ENCODE measurements at places on chromosomes 12 and 14.

DNA sequence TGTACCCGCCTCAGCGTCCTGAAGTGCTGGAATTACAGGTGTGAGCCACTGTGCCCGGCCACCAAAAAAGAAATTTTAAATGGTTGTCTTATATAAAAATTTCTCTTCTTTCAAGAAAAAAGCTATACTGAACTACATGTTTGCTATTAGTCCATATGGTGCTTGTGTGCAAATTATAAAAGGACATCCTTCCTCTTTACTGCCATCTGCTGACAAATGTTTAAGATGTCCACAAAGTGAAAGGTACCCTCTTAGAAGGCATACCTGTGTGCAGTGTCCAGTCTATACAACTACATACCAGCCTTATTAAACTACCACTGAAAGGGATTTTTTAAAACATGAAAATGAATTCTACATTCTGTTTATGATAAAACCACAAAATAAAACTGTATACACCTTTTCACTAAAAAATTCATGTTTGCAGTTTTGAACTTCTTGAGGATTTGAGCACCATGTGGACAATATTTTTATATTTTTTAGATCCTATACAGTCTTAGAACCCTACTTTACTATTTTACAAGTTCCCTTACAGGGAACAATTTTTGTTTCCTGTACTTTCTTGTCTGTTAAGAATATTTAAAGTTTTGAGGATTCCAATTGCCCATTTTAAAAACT is 32.8 kb upstream of the TOMM20L start:
- DNase-seq = no peak

- no peak for DNase-seq
Observed at GRCh38 chr12:3119756-3120601, 42.8 kb downstream of the TSPAN9 start.

DNA sequence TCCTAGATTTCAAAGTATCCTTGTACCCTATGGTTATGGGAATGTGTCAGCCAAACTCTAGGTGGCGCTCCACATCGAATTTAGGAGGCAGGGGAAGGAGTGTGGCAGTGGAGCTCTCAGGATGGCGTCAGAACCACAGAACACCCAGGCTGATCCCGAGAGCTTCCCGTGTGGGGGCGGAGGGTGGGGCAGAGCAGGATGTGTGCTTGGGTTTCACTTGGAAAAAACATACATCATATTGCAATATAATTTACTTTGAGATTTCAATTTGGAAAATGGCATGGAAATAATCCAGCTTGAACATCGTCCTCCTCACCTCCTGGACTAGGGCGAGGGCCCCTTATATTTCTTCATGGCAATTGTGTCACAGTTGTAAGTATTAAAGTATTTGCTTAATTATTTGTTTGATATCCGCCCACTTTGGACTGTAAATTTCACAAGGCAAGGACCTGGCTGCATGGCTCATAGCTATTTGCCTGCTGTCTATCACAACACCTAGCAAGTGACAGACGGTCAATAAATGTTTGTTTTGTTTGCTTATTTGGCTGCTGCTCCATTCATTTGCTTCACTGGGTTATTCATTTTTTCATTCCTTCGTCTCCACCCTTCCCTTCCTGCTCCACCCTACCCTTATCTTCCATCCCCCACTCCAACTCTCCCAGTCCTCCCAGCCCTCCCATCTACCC is 221.5 kb upstream of the HMGA2 start:
- DNase-seq = peak; percentile 68

DNA sequence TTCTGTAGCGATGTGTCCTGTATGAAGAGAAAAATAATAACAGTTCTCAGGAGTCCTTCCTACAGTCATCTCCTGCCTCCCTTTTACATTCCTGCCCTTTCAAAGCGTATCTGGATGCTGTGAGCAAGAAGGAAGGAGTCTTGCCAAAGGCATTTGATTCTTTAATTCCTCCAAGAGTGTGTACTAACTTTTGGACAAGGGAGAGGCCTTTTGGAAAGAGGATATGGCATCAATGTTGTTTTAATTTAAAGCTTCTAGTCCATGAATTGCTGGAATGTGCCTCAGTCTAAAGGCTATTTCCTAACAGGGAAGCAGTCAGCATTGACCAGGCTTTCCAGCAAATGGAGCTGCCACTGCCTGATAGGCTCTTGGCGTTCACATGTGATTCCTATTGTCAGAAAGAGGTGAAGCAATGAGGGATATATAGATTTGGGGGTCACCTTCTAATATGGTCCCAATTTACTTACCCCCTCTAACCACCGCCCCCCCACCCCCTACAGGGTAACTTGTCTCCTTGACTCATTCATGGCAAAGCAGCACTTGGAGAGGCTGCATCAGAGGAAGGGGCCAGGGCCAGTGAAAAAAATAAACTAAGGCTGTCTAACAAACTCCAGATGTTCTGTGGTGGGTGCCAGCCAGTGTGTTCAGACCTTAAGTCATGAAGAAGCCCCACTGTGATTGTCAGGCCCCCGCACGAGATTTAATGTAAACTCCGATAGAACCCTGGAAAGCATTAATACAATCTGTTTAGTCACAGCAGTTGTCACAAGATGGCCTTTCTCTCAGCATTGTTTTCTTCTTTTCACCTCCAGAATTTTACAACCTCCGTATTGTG is 220.3 kb downstream of the FBXL14 start:
- DNase-seq = no peak

- no peak for DNase-seq
Observed at GRCh38 chr14:29587761-29588470, 339.7 kb downstream of the PRKD1 start.

- DNase-seq = no peak
Observed at GRCh38 chr14:97978341-97978740, 1181.2 kb downstream of the VRK1 start.

Measured in left renal cortex interstitium (tissue), 4 donors.